ENCODE measurements at places on chromosomes 16 and 17.

GRCh38 chr17:58227733-58228132 lies 8.7 kb upstream of the MKS1 start:
- no peak for DNase-seq

GRCh38 chr16:84467709-84468108 lies 36.8 kb downstream of the MEAK7 start:
- DNase-seq = no peak

DNA sequence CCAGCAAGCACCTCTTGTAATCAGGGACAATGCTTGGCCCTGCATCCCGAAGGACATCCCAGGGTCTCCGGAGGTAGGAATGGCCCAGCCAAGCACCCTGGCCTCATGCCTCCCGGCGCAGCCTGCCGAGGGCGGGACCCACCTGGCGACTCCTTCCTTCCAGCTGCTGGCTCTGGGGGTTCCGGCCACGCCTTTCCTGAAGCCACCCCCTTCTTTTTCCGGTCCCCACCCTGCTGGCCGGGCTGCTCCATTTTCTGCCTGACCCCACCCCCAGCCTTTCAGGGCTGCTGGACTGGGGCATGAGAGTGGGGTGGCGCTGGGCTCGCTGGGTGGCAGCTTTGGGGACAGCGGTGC lies 22.5 kb upstream of the CIBAR2 start:
- DNase-seq = no peak

GRCh38 chr17:73482251-73482716 lies 162.0 kb downstream of the SDK2 start:
- no peak for DNase-seq

- DNase-seq = no peak
These were observed 4.1 kb upstream of the MSLN start for GRCh38 chr16:756428-756827.

DNA sequence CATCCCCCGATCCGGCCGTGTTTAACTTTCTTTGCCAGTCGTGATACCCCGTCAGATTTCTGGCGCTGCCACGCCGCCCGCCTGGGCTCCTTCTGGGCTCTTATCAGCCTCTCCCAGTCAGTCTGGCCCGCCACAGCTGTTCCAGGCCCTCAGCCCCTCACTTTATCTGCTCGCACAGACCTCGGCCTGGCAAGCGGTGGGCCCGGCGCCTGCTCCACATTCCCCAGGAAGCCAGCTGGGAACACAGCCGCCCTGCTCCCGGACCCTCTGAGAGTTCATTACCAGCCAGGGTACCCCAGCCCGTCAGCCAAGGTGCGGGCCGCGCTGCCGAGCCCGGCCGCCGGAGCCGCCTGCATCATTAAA lies 157.5 kb downstream of the ZNF423 start:
- DNase-seq = no peak

GRCh38 chr16:29148867-29149272 lies 164.0 kb downstream of the LAT start:
- DNase-seq = no peak

GRCh38 chr17:13421581-13422130 lies 180.1 kb downstream of the HS3ST3A1 start:
- no peak for DNase-seq

DNA sequence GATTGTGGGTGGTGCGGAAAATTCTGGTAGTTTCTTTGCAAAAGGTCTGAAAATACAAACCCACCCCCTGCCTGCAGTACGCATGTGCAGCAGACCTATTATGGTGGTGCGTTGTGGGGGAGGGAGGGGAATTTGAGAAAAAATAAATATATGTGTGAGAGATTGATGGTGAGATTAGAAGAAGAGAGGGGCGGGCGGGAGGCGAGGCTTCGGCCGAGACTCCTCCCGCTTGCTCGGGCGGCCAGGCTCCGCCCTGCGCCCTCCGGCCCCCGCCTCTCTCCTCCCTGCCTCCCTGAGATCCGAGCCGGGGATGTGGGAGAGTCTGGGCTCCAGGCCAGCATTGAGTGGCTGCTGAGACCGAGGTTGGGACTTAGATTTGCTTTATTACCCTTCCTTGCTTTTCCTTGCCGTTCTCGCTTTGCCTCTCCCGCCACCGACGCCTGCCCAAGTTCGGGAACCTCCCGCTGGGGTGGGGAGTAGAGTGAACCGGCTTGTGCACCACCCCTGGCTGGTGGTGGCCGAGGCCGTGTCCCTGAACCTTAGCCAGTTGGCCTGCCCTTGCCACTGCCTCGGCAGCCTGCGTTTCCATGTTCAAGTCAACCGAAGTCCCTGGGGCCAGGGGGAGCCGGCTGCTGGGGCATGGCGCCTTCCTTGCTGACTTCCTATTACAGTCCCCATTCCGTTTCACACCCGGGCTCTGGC lies 956 bp upstream of the CHD3 start:
- peak; percentile 98 for DNase-seq

DNA sequence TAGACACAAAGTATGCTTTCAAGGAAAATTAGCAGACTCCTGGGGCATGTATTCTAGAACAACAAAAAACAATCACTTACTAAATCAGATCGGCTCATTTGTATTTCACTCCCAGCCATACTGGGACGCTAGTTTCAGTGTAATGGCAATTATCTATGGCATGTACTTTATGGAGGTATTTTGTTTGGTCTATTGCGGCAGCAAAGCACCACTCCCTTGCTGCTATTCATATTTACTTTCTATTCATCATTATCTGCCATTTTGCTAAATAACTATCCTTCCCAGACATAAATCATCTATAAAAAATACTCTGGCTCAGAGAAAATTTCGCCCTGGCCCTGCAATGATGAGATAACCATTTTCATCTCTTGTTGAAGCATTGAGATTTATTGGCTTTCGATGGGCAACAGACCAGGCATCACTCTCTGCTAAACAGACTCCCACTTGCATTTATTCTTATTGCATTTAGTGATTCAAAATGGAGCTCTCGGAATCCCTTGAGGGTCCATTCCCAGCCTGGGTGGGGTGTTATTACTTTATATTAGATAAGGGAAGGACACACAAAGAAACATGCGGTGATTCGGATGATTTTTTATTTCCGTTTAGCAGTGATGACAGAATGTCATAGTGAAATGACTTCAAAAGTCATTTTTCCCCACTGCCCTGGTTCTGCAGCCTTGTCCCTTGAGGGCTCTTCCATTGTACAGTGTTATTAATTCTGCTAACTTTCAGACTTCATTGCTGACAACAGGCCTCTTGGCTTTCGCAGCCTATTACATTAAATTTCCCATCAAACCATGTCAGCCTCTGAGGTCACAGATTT lies 225.8 kb downstream of the IRX3 start:
- DNase-seq = no peak

- no peak for DNase-seq
These were observed 43.2 kb upstream of the DNAJA2 start for GRCh38 chr16:47016700-47017133.

DNA sequence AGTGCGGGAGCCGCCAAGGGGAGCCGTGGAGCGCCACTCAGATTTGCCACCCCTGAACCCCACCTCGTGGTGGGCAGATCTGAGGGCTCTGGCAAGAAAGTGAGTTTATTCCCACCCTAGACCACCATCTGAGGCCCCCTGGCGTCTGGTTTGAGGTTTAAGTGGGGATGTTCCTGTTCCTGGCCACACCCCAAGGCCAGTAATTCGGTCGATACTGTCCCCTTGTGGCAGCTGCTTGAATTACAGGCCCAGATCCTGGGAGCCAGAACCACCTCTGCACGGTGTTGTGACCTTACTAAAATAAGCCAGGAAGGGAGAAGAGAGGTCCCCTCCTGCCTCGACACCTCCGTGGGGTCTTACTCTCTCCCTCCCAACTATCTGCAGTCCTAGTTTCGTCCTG lies 3.3 kb upstream of the LAT start:
- no peak for DNase-seq

DNA sequence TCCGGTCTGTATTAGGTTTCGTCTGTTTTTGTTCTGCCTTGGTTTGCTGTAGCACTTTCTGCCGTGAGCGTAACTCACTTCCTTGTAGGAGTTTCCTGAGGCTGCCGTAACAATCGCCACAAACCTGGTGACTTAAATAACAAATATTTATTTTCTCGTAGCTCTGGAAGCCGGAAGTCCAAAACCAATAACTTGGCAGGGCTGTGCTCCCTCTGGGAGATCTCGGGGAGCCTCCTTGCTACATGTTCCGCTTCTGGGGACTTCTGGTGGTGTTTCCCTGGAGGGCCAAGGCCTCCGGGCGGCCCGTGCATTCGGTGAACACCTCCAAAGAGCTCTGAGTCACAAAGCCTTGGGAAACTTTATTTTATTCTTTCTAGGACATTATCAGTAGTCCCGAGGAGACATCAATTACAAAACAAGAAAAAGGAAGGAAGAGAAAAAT lies 6.8 kb upstream of the WDR45B start:
- DNase-seq = peak; percentile 10

DNA sequence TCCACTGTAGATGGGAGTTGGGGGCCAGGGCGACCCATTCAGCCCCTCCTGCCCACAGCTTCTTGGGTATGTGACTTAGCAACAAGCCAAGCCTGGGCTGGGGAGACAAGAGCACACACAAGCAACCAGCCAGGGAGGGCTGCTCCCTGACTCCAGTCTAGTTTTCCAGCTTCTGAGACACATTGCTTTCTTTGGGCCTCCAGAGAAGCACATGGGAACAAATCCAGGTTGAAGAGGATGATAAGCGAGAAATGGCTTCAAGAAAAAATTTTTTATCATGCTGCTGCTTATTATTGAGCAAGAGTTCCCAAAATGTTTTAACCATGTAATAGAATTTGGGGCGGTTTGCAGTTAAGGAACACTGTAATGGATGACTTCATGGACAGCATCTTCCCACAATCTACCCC lies 173.7 kb downstream of the SOX9 start:
- no peak for DNase-seq

GRCh38 chr17:27496005-27496404 lies 39.8 kb downstream of the KSR1 start:
- DNase-seq = no peak

DNA sequence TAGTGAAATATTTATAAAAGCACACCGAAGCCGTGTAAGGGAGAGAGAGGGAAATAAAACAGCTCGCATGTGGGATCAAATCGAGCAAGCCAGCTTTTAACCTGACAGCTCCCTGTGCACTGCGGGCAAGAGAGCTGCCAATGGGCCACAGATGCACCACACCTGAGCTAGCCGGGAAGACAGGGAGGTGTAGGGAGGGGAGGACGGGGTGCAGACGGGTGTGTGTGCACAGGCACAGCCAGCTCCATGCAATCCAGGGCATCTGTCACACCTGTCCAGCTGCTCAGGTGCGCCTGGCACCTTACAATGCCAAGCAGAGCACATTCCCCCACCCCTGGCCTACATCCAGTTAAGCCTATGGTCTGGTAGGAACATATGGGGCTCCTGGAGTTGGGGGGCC lies 70.0 kb downstream of the C16orf78 start:
- no peak for DNase-seq

GRCh38 chr16:76676356-76676755 lies 399.2 kb downstream of the CNTNAP4 start:
- DNase-seq = no peak

- DNase-seq = no peak
These were observed 17.4 kb downstream of the IST1 start for GRCh38 chr16:71912534-71913275.

DNA sequence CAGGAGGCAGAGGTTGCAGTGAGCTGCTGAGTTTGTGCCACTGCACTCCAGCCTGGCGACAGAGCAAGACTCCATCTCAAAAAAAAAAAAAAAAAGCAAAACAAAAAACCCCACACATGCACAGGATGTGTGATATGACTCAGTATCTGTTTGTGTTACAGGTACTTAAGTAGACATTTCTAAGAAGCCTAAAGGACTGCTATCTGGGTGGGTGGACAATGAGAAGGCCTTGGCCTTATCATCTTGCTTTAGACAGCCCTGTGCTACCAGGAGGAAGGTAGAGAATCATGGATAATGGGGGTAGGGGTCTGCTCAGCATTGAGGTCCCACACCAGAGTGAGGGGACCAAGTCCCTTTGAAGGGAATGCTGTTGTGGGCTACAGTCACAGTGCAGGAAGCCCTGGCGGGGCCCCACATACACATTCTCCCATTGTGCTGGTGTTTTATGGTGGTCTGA lies 26.7 kb downstream of the PLD6 start:
- no peak for DNase-seq

GRCh38 chr16:75063549-75064088 lies 53.0 kb downstream of the LDHD start:
- DNase-seq = no peak

GRCh38 chr17:82830249-82830661 lies 9.6 kb downstream of the ZNF750 start:
- DNase-seq = no peak

GRCh38 chr17:45786349-45786748 lies 2.2 kb downstream of the CRHR1 start:
- DNase-seq = no peak

GRCh38 chr17:80472996-80473395 lies 3.4 kb downstream of the NPTX1 start:
- no peak for DNase-seq

GRCh38 chr16:59212492-59213024 lies 478.4 kb upstream of the GOT2 start:
- peak; percentile 1 for DNase-seq

- DNase-seq = no peak
These were observed 1.3 kb downstream of the SALL1 start for GRCh38 chr16:51149721-51150164.

DNA sequence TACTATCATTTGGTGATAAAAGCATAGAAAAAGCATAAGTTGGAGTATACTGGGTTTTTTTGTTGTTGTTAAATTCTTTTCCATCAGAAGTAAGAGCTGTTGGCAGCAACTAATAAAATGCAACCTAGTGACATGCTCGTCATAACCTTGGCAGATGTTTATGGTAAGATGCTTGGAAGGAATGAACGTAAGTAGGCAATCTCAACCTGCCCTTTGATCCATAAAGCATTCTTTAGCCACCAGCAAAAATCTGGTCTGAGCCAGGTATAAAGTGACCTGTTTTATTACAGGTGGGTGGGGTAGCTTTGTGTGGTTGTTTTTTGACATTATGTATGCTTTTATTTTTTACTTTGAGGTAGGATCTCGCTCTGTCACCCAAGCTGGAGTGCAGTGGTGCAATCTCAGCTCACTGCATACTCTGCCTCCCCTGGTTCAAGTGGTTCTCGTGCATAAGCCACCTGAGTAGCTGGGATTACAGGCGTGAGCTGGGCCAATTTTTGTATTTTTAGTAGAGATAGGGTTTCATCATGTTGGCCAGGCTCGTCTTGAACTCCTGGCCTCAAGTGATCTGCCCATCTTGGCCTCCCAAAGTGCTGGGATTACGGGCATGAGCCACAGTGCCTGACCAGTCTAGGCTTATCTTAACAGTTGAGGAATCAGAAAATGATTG lies 22.0 kb downstream of the WSB1 start:
- DNase-seq = no peak

Measured in brain microvascular endothelial cell (primary cell).